Fibroblast of skin of back (primary cell): ENCODE measurements at places on chromosomes 5 and 9.

DNA sequence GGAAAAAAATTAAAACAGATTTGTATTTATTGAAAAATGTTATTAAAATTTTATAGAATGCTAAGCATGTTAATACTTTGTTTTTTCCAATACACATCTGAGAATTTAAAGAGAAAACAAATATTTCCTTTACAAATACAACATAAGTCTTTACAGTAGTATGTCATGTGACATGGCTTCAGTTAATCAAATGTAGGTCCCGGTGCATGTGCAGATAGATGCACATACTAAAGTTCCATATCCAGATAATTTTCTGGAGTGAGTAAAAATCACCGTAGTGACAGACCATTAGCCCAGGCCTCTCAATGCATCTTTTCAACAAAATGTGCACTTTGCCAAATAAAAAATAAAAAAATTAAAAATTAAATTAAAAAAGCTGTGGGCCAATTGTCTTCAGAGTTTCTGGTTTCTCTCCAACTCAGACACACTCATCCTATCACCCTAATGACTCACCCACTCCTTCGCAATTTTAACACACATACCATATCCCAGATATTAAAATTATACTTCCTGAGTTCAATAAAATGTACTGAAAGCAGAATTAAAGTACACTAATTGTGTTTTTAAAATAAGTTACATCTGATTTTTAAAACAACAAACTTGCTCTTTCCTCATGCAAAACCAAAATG lies 508.1 kb downstream of the NR2F1-AS1 start:
- DNase-seq, result peak; percentile 65

DNA sequence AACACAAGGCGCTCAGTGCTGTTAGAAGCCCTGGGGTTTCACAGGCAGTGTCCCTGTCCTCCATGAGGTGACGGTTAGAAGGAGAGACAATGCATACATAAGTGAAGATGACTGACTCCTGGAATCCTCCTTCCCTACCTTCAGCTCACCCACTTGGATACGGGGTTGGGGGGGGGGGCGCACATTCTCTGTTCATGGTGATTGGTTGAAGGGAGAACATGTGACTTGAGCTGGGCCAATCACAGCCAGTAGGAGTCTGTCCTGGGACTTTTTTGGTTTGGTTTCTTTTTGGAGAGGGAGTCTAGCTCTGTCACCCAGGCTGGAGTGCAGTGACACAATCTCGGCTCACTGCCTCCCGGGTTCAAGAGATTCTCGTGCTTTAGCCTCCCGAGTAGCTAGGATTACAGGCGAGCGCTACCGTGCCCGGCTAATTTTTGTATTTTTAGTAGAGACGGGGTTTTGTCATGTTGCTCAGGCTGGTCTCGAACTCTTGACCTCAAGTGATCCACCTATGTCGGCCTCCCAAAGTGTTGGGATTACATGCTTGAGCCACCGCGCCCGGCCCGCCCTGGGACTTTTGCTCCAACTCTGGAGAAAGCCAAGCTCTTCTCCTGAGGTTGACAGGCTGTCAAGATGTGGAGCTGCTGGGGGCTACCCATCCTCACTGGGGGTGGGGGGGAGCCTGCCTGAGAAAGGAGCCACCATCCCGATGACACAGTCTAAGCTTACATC lies 30.8 kb downstream of the SH3PXD2B start:
- DNase-seq, result no peak

DNA sequence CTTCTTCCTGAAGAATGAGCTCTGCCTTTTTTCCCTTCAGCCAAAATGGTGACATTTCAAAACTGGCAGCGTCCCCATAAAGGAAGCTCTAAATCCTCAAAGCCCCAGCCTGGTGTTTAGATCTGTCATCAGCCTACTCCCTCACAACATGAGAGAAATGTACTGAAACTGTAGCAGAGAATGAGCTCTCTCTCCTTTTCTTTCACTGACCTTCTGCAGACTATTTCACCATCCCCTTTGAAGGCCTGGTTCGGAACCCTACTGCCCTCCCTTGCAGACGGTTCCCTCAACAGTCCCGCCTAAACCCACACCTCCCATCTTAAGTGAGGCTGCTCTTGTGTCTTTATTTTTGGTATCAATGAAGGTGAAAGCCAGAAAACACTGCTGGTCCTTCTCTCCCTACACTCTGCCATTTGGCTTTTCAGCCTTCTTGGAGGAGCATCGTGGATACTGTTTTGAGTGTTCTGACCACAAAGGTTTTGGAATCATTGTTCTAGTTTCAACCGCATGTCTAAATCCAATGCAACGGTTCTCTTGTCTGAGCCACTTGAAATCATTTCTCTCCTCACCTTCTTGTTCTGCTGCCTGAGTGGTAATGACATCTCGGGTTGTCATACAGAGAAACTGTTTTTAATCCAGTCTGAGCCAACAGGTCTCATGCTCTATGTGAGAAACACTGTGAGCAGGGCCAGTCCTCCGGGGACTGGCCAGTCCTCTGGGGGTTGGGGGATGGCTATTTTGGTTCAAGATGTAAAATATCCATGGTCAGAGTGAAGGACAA lies 39.0 kb downstream of the ITK start:
- DNase-seq, result no peak

GRCh38 chr5:91072881-91073280 lies 310.2 kb downstream of the ARRDC3 start:
- DNase-seq, result peak; percentile 58

GRCh38 chr5:78845470-78845869 lies 139.6 kb downstream of the ARSB start:
- DNase-seq, result no peak

- DNase-seq, result peak; percentile 51
These were observed 616 bp downstream of the RNF130 start for GRCh38 chr5:180070756-180071530.

DNA sequence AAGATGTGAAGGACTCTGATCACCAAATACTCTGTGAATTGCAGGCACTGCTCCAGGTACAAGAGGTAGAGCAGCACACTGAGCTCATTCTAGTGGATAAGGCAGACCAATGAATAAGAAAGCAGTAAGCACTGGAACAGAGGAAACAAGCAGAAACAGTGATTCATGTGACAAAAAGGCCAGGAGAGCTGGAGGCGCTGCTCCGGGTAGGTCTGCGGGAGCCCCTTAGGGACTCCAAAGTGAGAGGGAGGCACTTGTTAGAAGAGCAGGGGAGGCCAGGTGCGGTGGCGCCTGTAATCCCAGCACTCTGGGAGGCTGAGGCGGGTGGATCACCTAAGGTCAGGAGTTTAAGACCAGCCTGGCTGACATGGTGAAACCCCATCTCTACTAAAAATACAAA lies 231.6 kb upstream of the NFIL3 start:
- no peak for DNase-seq

GRCh38 chr5:149598966-149599365 lies 17.7 kb downstream of the ARHGEF37 start:
- DNase-seq, result no peak

DNA sequence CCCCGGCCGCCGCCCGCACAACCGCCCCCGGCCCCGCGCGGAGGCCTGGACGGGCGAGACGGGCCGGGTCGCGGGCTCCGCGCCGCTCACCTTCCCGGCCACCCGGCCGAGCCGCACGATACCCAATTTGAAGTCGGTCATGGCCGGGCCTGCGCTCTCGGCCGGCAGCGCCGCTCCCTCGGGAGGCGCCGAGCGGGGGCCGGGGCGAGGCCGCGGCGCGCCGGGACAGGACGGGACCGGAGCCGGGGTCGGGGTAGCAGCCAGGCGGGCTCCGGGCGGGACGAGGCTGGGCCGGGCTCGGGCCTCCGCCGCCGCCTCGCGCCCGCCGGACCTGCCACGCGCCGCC lies 216 bp downstream of the ZMYND19 start:
- DNase-seq, result no peak

DNA sequence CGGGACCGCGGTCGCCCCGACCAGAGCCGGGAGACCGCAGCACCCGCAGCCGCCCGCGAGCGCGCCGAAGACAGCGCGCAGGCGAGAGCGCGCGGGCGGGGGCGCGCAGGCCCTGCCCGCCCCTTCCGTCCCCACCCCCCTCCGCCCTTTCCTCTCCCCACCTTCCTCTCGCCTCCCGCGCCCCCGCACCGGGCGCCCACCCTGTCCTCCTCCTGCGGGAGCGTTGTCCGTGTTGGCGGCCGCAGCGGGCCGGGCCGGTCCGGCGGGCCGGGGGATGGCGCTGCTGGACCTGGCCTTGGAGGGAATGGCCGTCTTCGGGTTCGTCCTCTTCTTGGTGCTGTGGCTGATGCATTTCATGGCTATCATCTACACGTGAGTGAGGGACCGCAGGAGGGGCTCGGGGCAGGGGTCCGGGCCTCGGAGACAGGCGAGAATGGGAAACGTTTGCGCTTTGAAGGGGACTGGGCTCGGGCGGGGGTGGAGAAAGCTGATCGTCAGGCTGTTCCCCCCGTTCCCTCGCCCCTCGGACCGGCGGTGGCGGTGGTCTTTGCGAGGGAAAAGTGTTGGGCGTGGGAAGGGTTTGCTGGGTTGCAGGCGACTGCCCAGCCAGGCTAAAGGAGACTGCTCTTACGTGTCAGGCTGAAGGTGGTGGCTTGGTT lies 457 bp downstream of the UGCG start:
- no peak for DNase-seq

DNA sequence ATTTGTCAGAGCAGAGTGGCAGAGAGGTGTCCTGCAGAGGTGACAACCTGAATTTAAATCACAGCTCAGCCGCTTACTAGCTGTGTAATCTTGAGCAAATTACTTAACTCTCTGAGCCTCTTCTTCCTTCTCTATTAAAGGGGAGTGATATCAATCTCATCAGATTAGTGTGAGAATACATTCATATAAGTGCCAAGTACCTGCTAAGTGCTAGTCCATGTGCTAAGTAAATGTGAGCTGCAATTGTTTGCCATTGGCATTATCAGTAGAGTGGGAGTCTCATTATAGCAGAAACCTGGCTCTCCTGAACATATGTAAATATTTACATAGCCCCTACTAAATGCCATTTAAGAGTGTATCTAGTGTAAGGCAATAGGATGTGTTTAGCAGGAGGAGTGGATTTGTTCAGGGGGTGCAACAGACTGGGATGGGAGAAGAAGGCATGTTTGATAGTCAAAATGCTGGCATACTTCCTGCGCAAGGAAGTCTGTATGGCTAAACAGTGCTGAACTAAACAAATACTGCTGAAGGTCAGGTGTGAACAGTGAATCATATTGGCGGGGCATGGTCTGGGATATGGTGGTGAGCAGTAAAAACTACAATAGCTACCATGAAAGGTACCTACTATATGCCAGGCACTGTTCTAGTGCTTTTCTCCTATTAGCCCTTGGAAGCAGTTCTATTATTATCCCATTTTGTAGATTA lies 74.5 kb downstream of the F2RL2 start:
- no peak for DNase-seq

GRCh38 chr9:93874242-93874641 lies 80.9 kb downstream of the BARX1 start:
- no peak for DNase-seq
